ENCODE measurements at places on chromosomes 1 and 21.
A peak's percentile ranks its signal among the peaks of the same experiment; 100 is the strongest.

DNA sequence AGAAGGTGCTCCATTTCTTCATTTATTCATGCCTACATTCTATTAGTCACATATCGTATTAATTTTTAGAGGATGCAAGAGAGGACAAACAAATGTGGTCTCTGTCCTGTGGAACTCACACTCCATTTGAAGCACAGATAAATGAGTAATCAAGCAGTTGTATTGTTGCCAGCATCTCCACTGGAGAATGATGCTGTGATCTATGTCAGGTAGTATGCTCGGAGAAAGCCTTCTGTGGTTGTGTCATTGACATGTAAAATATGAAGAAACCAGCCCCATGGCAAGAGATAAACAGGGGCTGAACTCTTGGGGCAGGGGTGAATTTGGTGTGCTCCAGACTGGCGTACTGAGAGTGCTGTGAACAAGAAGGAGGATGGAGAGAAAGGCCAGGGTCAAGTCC, 101.2 kb downstream of the FASLG start:
- no peak for DNase-seq

DNA sequence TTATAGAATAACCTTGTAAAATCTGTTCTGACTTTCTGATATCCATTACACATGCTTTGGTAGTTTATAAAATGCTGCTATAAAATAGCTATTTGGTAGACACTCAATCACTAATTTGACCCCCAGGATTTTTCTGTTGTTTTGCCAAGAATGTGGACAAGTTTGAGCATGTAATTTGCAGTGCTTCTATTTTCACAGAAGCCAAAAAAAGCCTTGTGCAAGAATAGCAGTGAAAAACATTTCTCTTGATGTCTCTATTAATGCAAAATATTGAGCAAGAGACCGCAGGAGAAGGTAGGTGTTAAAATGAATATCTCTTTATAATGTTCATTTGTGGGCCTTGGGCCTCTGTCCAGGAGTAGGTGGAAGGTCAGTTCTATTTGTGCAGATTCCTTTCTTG, 22.5 kb downstream of the MAP3K7CL start:
- peak; percentile 9 for DNase-seq

GRCh38 chr1:243927381-243927780, 77.3 kb upstream of the AKT3 start:
- DNase-seq, result no peak

DNA sequence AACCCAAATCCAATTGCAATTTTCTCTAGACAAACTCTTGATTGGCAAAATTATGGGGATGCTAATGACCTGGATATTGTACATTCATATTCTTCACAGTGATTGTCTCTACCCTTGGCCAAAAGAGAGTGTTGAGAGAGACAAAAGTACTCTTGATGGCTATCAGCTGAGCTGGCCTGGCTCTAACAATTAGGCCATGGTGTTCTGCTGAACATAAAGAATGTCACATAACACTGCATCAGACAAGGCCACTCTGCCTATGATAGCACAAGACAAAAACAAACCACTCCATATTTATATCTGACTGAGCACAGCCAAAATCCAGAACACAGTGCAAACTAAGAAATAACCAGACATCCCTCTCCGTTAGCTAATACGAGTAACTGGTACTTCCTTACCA, 101.7 kb downstream of the ADAMTS1 start:
- no peak for DNase-seq

- DNase-seq, result no peak
Observed at GRCh38 chr21:45228171-45228641, 59.5 kb downstream of the POFUT2 start.

DNA sequence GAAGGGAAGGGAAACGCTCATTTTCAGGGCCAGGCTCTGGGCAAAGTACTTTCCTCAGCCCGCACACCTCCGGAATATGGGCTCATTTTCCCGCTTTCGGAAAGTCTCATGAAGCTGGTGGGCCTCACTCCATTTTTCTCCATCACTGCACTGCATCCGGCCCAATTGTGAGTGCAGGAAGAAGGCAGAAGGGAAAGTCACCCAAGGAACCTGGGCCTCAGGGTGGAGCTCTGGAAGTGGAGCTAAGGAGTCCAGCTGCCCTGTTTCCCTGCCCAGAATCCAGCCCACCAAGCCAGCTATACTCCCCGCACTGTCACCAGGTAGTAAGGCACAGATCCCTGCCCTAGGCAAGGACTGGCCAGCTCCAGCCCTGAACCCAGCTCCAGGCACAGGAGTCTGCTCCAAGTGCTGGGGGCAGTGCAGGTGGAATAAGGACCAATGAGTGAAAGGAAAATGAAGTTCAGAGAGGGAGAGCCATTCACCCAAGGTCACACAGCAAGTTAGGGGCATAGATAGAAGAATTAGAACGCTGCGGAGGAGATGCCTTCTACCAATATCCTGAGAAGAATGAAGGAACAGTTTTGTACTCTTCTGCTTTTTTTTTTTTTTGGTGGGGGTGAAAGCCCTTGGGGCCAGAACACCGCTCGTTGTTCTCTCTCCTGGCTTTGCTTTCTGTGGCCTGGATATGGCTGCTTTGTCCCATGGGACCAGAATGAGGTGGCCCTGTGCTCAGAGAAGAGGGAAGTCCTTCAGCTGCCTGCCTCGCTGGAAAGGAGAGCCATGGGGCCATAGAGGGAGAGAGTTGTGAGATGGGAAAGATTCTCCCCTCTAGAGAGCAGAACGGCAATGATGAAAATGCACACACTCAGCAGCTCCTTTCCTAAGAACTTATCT, 10.0 kb downstream of the LRP8 start:
- DNase-seq, result no peak

- DNase-seq, result no peak
Observed at GRCh38 chr1:86960548-86960947, 46.1 kb downstream of the HS2ST1 start.

- no peak for DNase-seq
Observed at GRCh38 chr1:245234217-245235081, 79.7 kb downstream of the KIF26B start.

DNA sequence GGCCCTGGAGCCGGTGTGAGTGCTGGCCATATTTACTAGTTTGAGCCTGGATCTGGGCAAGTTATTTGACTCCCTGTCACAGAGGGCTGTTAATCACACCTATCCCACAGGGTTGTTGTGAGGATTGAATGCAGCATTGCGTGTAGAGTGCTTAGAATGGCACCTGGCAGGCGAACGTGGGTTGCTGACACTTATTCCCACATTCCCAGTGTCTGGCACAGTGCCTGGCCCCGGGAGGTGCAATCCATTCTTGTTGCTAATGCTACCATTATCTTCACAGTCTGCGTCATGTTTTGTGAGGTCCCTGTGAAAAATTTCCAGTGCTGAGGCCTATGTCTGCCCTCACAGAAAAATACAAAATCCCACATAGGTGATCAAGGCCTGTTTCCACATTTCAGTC, 66.1 kb downstream of the CD2 start:
- peak; percentile 88 for DNase-seq

DNA sequence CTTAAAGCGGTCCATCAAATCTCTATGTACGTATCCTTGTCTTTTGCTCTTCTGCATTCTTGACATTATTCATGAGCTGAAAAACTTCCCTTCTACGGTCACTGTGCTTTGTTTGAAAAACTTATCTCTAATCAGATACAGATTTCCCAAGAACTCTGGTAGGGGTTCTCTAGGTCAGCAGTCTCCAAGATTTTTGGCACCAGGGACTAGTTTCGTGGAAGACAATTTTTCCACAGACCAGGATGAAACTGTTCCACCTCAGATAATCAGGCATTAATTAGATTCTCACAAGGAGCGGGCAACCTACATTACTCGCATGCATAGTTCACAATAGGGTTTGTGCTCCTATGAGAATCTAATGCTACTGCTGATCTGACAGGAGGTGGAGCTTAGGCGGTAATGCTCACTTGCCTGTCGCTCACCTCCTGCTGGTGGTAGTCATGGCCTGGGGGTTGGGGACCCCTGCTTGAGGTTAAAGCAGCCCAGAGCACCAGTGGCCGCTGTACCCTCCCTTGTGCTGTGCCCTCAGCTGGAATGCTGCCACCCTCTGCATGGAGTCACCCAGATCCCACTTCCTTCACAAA, 30.8 kb downstream of the AK2 start:
- DNase-seq, result no peak

- no peak for DNase-seq
Observed at GRCh38 chr1:97385536-97386277, 535.1 kb downstream of the DPYD start.

DNA sequence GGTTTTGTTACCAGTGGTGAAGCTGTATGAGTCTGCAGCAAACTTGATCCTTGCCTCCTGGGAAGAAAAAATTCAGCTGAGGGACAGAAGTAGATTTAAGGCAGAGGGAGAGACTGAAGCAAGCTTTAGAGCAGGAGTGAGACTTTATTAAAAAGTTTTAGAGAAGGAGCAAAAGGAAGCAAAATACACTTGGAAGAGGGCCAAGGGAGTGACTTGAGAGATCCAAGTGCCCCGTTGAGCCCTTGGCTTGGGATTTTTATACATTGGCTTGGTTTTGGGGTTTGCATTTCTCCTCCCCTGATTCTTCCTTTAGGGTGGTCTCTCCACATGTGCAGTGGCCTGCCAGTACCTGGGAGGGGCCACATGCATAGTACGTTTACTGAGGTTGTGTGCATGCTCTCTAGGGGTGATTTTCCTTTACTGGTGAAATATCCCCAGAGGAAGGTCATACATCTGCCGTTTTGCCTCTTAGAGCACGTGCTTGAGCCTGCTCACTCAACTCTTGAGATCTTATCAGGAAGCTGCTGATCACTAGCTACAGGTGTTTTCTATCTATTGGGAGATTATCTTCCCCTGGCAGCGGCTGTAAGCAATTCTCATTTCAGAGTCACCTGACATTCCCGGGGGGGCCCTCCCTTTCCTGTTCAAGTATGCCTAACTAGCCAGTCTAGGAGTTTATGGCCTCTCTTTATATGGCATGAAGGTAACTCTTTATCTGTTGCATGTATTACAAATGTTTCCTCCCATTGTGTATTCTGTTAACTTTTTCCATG, 20.3 kb downstream of the FASLG start:
- DNase-seq, result peak; percentile 29

- DNase-seq, result no peak
Observed at GRCh38 chr1:119715542-119715941, 3.8 kb downstream of the PHGDH start.

GRCh38 chr1:193763266-193763665, 576.9 kb upstream of the B3GALT2 start:
- DNase-seq, result no peak

GRCh38 chr1:38352869-38353268, 306.3 kb upstream of the POU3F1 start:
- DNase-seq, result no peak

DNA sequence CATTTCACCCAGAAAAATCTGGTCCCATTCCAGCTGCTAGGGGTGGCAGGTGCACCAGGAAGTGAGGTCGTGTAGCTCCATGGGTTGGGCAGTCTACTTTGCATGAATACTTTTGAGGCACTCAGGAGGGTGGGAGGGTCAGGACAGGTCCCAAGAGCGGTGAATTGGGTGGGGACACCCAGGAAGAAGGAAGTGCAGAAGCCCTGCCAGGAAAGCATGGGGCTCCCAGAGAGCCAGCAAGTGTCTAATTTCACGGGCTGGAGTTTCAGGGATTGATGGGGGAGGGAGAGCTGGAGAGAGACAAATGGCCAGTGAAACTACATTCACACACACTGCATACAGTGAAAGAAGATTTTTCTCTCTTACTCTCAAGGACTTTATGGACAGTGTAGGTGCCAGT, 137.8 kb downstream of the GALNT2 start:
- DNase-seq, result no peak

DNA sequence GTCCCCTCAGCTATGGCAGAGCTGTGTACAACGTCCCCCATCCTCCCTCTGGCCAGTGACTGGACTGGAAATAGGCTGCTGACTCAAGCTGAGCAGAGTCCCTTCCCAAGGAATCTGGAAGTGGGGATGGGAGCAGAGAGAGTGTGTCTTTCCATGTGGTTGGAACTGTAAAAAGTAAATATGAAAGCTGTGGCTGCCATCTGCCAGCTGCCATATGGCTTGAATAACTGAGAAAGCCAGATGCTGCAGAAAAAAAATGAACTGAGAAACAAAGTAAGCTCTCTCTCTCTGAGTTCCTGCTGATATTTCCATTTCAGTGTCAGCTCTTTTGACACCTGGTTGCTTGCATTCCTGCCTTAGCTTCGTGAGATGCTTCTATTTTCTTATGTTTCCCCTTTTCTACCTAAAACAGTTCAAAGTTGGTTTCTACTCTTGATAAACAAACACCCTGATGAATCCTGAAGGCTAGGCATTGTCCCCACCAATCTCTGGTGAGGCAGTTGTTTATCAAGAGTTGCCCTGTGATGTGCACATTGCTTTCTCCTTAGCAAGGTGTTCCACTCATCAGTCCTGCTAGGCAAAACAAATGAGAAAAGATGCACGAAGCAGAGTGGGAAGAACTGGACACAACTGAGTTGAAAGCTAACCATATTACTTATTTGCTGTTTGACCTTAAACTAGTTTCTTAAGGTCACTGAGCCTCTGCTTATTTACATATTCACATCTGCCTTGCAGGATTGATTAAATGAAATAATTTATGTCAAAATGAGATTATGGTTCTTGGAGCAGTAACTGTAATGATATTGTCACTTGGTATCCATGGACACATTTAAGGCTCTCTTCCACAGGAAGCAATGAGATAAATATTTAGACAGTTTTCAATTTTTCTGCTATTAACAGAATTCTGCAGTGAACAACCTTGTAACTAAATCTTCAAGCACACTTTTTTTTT, 16.6 kb upstream of the DR1 start:
- DNase-seq, result no peak

GRCh38 chr1:43101061-43101460, 71.0 kb downstream of the EBNA1BP2 start:
- DNase-seq, result no peak

DNA sequence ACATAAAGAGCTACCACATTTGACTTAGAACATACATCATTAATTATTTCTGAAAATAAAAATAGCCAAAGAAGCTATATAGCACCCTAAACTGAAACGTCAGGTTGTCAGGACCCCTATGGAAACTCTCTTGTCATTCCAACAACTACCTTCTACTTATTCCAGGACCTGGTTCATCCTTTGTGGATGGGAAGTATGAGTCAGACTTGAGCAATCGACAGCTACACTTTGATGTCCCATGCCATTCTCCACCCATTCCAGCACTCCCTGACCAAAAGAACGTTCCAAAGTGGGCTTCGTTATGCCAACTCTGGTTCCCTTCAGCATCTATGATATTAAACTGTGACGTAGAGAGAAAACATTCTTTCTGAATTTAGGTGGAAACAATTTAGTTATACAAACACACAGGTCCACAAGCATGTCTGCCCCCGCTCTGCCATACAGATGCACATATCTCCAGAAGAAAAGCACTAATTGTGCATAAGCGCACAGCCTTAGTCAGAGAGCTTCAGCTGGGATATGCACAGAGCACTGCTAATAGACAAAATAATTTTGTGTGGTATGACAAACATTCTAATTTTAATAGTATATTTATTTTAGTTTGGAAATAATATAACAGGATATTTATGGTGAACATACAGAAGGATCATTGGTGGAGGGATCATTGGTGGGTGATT, 723.1 kb upstream of the B3GALT2 start:
- DNase-seq, result no peak

GRCh38 chr1:118253053-118253915, 68.3 kb upstream of the SPAG17 start:
- DNase-seq, result peak; percentile 59
